PC-9 (cell line): ENCODE measurements at places on chromosomes 4 and X. TPM values are rescaled to one million over a fixed set of nuclear protein-coding genes. Genes with fewer than 3 reads are reported as not detected.

GRCh38 chrX:19824603-19825002 lies 62.8 kb downstream of the SH3KBP1 start:
- no peak for DNase-seq

GRCh38 chr4:118954246-118954645 lies 65.6 kb downstream of the SYNPO2 start:
- no peak for DNase-seq

- peak; percentile 54 for DNase-seq
Measured at GRCh38 chrX:46758956-46759644, at the start of gene SLC9A7. SLC9A7 (minus strand) TSS chrX:46759118; CDS start chrX:46759029, 89 bp downstream.

Gene SATL1
- total RNA-seq, result not detected in 2 replicates

Gene PCDH18
- 0.15 and 0.40 TPM in 2 replicates for total RNA-seq

GRCh38 chrX:27998666-27999065 lies 17.4 kb upstream of the DCAF8L1 start:
- DNase-seq, result no peak

Gene SYP
- total RNA-seq, result 0.44 and 0.63 TPM in 2 replicates

Gene MAOB
- 0.55 and 0.74 TPM in 2 replicates for total RNA-seq

Gene RBM46
- not detected in 2 replicates for total RNA-seq

DNA sequence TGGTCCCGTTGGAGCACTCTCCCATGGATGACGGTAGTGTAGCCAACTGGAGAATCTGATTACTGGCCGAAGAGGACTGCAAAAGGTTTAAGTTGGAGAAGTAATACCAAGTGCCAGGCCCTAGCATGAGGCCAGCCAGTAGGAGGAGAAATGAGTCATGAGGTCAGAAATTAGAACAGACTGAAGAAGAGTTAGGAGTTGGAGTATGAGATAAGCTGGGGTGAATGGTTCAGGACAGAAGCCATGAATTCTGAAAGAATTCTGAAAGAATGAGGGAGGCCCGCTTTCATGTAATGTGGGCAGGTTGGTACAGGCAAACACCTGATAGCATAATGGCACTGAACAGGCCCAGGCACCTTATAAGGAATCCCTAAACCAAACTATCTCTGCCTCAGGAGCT lies 18.4 kb upstream of the STK26 start:
- DNase-seq, result peak; percentile 17

DNA sequence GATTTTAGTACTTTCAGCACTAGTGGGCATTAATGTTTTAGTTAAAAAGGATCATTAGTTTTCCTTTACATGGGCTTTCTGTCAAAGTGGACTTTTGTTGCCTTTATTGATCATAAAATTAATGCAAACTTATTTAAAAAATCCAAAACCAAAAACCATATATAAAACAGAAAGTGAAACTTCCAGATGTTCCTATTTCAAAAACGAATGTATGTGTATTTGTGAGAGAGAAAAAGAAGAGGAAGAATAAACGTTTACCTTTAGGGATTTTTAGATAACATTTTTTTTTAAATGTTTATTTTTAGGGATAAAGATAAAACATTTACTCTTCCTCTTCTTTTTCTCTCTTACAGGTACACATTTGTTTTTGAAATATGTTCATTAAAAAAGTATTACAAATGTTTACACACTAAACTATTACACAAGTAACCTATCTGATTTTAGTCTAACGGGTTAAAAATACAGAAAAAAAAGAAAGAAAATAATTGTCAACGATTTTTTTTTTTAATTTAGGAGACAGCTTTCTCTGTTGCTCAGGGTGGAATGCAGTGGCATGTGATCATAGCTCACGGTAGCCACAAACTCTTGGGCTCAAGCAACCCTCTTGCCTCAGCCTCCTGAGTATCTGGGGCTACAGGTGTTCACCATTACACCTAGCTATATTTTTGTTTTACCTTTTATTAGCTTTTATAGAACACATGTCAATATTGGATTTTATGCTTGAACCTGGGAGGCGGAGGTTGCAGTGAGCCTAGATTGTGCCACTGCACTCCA lies 16.8 kb upstream of the COX18 start:
- DNase-seq, result no peak

- no peak for DNase-seq
Measured at GRCh38 chr4:122588453-122589238, 32.2 kb downstream of the IL21 start.

DNA sequence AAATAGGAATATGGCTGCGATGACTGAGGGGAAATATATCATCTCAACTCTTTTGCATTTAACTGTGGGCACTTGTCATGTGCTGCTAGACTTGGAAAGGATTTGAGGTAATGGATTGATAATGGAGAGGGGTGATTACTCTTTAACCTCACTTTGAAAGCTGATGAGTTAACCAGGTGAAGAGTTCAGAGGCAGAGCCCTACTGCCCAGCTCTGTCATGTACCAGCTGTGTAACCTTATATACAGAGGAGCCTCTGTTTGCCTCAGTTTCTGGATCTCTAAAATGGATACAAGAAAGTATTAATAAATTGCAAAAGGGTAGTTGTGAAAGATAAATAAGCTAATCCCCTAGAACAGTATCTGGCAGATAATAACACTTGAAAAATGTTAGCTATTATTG lies 51.5 kb downstream of the WDR19 start:
- no peak for DNase-seq

Gene FRG2
- not detected in 2 replicates for total RNA-seq
